ENCODE measurements at places on chromosomes 16 and 17.

DNA sequence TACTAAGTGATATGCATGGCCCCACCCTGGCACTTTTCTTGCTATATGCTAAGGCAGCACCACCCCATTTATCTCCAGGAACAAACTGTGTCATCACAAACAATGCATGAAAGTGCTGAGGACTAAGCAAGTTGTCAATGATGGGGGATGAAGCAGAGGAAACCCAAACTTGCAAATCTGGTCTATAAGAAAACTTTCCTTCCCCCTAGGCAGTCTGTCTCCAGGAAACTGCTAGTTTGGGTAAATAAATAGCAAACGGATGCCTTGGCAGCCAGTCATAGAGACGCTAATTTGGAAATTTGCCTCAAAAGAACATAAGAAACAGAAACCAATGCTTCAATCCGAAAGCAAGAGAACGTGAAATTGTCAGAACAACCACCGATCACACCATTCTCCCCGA is 5.6 kb upstream of the HSBP1 start:
- DNase-seq = no peak

GRCh38 chr16:78220571-78220970 is 121.1 kb downstream of the WWOX start:
- DNase-seq = no peak

DNA sequence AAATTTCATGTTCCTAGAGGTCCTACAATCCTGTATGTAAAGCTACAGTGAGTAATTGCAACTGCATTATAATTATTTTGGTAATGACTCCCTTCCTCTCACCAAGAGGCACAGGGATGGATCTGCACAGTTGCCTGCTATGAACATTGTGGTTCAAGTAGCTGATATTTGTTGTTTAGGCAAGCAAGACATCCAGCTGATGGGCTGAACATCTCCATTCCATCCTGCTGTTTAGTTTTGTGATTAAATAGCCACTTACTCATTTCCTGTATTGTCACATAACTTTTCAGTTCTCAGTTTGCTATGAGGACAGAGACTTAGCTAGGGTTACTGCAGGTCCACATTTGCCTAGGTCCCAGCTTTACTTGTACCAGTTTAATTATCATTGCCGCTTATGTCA is 181.2 kb upstream of the TBX2 start:
- DNase-seq = no peak

DNA sequence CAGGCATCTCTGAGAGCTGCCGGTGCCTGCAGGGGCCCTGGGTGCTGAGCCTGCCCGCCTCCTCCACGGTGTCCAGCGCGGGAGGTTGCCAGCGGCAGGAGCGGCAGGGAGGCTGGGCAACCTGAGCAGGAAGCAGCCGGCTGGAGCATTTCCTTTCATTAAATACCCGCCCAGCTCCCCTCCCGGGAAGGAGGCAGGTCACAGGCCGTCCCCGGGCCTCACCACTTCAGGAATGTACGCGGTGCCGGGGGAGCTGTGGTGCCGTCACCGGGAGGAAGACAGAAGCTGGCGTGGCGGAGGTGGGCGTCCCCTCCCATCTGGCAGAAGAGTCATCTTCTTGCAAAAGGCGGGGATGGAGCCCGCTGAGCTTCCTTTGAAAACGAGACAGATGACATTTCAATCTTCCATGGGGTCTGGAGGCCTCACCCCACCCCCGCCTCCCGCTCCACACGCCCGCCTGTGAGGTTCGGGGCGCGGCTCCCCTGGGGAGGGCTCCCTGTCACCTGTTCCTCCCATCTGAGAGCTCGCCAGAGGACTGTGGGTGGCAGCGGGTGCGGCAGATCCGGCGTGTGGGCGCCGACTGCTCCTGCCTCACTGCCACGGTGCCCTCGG is 16.0 kb downstream of the SOX8 start:
- DNase-seq = peak; percentile 75

DNA sequence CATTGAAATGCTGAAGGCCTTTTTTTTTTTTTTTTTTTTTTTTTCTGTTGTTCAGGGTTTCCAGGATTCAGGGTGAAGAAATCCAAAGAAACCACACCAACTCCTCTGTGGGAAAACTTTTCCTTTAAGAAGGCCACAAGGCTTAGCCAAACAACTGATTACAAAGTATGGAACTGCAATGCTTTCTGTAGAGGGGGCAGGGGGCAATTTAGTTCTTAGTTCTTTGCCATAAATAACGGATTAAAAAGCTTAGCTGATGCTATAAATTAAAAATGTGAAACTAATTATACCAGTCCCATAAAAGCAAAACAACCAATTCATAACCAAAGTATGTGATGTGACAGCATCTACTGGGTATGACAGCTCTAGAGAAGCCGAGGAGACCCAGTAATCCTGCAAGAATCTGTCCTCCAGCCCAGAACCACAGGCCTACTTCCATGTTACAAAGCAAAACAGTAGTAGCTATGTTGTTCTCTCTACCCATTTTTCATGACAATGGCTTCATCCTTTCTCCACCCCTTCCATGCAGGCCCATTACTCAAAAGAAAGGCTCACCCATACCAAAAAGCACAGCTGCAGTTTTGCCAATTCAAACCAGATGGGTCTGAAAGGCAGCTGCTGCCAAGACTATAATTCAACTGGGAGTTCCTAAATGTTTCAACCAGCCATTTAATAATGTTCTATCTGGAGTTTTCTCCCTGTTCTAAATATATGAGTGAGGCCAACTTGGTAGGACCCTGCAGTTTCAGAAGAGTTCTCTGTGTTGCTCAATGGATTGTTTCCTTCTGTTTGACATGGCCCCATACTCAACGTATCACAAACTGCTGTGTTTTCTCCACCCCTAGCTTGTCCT is 167.1 kb upstream of the ZFHX3 start:
- no peak for DNase-seq

GRCh38 chr17:4947411-4948165 is 742 bp downstream of the PFN1 start:
- DNase-seq = peak; percentile 72

- no peak for DNase-seq
Observed at GRCh38 chr16:27437946-27438345, 36.0 kb downstream of the IL21R start.

- DNase-seq = no peak
Observed at GRCh38 chr17:1126250-1126797, 53.5 kb downstream of the ABR start.

DNA sequence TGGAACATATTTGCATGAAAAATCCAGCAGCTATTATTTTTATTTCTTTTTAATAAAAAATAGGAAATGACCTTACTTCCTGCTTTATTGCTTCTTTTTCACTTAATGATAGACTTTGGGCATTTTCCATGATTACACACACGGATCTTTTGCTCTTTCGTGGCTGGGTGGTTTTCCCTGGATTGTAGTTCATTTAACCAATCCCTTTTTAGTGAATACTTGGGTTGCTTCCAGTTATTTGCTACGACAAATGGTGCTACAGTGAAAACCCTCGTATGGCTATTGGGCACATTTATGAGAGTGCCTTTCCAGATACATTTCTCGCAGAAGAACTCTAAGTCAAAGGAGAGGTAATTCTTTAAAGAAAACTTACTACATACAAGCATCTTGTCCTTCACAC is 38.6 kb downstream of the FOXL1 start:
- DNase-seq = no peak

- DNase-seq = no peak
Observed at GRCh38 chr17:72567774-72568173, 447.0 kb downstream of the SOX9 start.

DNA sequence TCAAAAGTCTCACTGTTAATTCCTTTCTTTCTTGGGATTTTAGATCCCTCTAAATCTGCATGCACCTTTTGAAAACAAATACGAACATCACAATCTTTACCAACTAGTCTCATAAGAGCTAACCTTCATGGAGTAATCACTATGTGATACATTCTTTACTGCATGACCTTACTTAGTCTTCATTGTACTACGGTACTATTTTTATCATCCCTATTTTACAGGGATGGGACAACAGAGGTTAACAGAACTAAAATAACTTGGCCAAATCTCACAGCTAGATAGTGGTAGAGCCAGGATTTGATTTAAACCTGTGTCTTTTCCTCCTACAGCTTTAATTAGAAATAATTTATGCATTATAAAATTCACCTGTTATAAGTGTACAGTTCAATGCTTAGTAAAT is 32.9 kb upstream of the TAOK1 start:
- DNase-seq = no peak

GRCh38 chr17:15913826-15914225 is 31.1 kb upstream of the ADORA2B start:
- no peak for DNase-seq

DNA sequence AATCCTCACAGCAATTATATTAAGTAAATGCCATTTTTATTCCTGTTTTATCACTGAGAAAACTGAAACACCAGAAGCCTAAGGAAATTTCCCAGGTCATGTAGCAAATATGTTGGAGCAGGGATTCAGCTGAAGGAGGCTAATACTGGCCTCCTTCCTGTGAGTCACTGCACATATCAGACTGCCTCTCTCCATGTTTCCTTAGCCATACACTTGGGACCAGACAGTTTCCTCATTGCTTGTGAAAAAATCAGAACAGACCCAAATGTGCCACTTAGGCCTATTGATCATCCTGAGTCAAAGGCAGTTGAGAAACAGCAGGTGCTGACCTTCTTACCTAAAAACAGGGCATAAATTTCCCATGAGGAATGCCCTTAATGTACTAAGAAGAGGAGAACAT is 18.9 kb upstream of the ELAC2 start:
- DNase-seq = no peak

DNA sequence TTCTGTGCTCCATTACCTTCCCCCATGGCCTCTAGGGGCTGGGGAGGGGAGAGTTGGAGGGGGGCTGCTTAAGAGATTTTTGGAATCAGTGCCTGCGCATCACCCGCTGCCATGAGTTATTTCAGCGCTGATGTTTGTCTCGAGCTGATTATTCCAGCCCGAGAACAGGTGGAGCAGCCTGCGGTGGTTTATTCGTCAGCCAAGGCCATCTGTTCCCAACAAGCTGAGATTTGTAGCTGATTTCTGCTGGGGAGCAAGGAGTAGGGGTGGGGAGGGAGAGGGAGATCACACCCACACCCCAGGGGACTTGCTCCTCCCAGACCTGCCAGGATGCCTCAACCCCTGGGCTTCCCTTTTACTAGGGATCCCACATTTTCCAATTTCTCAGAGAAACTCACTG is 23.1 kb downstream of the PIPOX start:
- DNase-seq = no peak

GRCh38 chr16:29974291-29975133 is 844 bp downstream of the TAOK2 start:
- DNase-seq = peak; percentile 32

GRCh38 chr17:28661635-28662526 is at the start of the genes SDF2 and SUPT6H:
SDF2 (minus strand) TSS chr17:28661906; CDS start chr17:28661876, 30 bp downstream.
SUPT6H (plus strand) TSS chr17:28662205; CDS start chr17:28673402, 11,197 bp downstream.
- DNase-seq = peak; percentile 96

- peak; percentile 21 for DNase-seq
Observed at GRCh38 chr16:23597003-23597756, 1.1 kb upstream of the NDUFAB1 start.

GRCh38 chr17:38428112-38428642 is at the start of gene ARHGAP23:
ARHGAP23 (plus strand) TSS chr17:38428464; CDS start chr17:38428486, 22 bp downstream.
- peak; percentile 53 for DNase-seq

DNA sequence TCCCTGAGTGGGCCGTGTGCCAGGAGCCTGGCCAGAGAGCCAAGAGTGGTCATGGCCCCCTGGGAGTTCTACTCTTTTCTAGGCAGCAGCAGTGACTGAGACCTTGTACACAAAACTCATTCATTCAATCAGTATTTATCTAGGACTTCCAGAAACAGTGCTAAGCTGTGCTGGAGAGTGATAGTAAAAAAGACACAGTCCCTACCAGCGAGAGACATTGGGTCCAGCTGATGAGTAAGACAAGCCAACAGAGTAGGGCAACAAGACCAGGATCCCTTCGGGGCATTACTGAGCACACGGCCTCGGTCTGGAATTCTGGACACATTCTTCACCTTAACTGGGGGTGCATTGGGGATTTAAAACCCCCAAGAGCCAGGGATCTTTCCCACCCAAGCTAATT is 20.2 kb downstream of the CBX4 start:
- no peak for DNase-seq

DNA sequence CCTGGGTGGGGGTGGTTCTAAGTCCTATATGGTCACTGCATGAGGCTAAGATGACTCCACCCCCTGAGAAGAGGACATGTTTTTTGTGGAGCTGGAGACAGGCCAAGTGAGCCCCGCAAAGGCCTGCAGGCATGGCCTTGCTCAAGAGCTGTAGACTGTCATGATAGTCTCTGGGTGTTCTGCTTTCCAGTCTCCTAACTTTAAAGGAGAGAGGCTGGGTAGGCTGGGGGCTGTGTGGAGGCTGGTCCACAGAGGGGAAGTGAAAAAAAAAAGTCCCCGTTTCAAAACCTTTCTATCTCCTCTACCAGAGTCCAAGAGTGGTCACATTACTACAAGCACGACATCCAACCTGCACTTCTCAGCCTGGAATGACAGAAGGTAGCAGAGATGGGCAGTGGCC is 27.1 kb downstream of the CDRT4 start:
- DNase-seq = no peak

GRCh38 chr16:73697336-73697735 is 599.3 kb upstream of the PSMD7 start:
- no peak for DNase-seq

DNA sequence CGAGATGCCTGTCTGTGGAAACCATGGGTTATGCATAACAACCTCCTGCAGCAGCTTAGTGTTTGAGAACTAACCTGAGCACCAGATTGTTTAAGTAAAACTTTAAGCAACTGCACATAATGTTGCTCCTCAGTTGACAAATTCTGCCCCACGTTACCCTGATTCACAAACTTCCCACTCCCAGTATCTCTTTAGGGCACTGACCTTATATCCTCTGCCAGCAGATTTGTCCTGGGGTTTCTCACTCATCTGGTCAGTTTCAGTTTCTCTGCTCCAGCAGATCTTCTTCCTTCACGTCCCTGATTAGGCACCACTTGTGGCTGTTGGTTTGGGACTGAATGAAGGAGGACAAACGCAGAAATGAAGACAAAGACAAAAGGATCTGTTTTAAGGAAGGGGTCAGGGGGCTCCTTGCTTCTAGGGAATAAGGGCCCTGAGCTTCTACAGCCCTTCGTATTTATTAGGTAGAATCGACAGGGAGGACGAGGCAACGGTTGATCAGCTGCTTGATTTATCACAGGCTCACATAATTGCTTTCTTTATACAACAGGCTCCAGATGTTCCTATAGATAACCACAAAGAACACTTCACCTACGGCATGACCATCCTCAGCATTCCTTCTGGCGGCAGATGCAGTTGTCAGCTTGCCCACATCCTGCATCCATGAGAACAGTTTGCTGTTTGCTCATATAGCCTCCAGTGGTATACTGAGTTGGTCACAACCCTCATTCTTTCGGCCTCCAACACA is 13.5 kb upstream of the ZNF689 start:
- DNase-seq = no peak

- no peak for DNase-seq
Observed at GRCh38 chr16:73915140-73915539, 381.5 kb upstream of the PSMD7 start.

GRCh38 chr16:30494709-30495108 is 22.2 kb downstream of the ITGAL start:
- DNase-seq = no peak

- DNase-seq = no peak
Observed at GRCh38 chr17:56424543-56425044, 168.9 kb upstream of the NOG start.

GRCh38 chr17:48952904-48953303 is 8.3 kb upstream of the SNF8 start:
- no peak for DNase-seq
